ENCODE measurements at places on chromosomes 12 and 14.

DNA sequence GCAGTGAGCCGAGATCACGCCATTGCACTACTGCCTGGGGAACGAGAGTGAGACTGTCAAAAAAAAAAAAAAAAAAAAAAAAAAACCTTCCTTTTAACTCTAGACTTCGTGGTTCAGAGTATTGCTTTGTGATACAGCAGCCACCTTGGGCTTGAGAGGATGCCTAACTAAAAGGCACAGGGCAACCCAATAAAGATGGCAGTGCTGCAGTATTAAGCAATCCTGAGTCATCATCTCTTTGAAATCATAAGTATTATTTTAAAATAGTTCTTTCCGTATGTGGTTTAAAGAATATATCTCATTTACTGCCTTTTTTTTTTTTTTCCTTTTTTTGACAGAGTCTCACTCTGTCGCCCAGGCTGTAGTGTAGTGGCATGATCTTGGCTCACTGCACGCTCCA is 116.1 kb downstream of the PLEKHA5 start:
- no peak for DNase-seq

GRCh38 chr12:125330645-125331341 is 265.6 kb downstream of the AACS start:
- DNase-seq: no peak

- DNase-seq: no peak
These were observed 828.2 kb upstream of the FOXG1 start for GRCh38 chr14:27938392-27938791.

GRCh38 chr12:71014180-71014785 is 93.7 kb upstream of the PTPRR start:
- DNase-seq: no peak

GRCh38 chr14:60051721-60052221 is 40.0 kb upstream of the PCNX4 start:
- no peak for DNase-seq

DNA sequence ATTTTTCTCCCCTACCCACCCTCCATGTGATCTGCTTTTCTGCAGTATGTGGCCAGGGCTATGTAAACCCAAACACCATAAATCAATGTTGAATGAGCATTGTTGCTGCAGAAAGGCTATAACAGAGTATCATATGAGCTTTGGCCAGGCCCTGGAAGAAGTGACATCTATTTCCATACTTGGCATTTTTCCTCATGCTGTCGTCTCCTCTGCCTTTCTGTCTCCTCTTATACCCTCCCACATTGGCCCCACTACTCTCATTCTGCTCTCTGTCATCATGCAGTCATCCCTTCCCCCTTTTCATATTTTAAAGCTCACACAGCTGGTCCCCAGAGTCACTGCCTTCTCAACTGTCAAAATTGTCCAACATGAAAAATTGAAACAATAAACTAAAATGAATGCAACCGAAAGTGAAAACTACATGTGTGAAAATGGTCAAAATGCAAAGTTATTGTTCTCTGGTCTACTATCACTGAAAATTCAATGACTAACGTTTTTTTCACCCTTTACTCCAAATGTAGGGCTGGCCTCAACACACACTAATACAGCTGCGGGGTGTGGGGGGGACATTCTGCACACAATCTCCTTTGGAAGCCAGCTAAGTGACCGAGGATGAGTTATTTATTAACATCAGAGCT is 290.7 kb upstream of the TMPO start:
- no peak for DNase-seq

DNA sequence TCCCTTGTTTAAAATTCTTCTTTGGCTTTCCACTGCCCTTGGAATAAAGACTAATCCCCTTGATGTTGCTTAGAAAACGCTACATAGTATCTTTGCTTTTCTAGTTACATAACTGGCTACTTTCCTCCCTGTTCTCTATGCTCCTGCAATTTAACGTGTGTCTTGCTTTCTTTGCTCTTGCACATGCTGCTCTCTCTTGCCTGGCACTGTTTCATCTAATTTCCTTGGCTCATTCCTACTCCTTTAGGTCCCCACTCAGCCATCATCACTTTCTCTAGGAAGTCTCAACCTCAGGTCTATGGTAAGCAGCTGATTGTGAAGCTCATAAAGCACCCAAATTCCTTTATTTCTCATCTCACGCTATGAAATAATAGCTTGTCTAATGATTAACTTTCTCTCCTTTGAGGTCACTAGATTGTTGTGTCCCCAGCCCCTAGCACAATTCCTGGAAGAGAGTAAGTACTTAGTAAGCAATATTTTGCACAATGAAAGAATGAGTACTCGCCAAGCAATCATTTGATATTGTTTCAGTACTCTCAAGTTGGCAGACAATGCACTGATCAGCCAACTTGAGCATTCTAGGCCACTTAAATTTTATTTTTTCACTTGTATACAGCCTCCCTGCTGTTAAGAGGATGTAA is 3.3 kb downstream of the ALDH6A1 start:
- no peak for DNase-seq

- no peak for DNase-seq
These were observed 9.9 kb downstream of the DIP2B start for GRCh38 chr12:50514526-50515276.

- no peak for DNase-seq
These were observed 905 bp downstream of the CISTR start for GRCh38 chr12:53750812-53751335.

GRCh38 chr12:103401421-103401820 is 94.3 kb downstream of the C12orf42 start:
- DNase-seq: no peak

- DNase-seq: no peak
These were observed 187.2 kb downstream of the TMTC2 start for GRCh38 chr12:82873951-82874350.

- DNase-seq: no peak
These were observed 93.1 kb downstream of the PPM1H start for GRCh38 chr12:62841846-62842245.

- no peak for DNase-seq
These were observed 275.8 kb downstream of the SLC6A15 start for GRCh38 chr12:84636801-84637290.

DNA sequence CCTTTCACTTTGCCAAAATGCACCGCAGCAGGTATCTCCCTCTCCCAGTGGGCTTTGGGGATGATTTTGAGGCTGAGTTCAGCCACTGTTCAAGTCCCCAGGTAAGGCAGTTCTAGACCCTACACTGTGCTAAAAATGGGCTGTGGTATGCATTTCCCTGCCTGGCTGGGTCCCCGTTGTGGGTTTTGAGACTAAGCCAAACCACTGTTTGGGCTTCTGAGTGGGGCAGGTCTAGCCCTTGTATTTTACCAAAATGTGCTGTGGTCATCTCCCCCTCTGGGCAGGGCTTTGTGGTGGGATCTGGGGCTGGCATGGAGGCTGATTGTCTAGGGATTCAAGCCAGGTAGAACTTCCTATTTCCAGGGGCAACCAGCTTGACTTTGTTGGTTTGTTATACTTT is 13.6 kb upstream of the OR4Q3 start:
- no peak for DNase-seq

All from stimulated activated CD8-positive, alpha-beta memory T cell treated with anti-CD3 and anti-CD28 coated beads, Interleukin-4, amount 100 ng/mL, for 1 hour (primary cell).